Ecto neural progenitor cell (in vitro differentiated cells): ENCODE measurements at places on chromosomes 1 and 21.

DNA sequence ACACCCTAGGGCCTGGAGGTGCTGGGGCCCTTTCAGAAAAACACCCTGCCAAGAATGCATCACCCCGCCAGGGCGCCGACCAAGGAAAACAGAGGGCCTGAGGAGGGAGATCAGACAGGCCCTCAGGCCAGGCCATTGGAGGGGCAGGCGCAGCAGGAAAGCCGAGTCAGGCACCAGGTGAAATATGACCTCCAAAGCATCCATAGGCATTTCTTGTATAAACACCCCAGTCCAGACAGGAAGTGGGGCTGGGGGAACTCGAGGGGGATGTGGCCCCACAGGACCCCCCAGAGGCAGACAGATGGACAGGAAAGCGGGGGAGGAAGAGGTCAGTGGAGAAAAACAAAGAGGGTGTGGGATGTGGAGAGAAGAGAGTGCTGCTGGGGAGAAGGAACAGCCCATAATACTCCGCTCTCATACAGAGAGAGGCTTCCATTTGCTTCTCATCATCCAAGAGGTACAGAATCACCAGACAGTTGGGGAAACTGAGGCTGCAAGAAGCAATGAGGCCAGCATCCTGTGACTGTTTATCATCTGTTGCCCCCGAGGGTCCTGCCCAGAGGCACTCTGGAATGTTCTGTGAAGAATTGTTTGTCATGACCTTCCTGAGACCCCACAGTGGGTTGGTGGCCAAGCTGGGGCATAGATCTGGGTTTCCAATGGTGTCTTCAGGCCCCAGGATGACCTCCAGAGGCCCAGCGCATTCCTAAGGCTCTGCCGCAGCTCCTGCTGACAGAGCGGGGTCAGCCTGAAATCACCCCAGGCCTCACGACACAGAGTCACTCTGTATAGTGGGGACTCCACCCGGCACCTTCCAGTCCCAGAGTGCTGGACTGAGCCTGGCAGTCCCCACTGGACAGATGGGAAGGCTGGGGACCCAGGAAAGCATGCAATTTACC, 18.0 kb downstream of the TRIM62 start:
- no peak for DNase-seq

- no peak for DNase-seq
These were observed 27.3 kb downstream of the ZNF691 start for GRCh38 chr1:42873670-42874069.

DNA sequence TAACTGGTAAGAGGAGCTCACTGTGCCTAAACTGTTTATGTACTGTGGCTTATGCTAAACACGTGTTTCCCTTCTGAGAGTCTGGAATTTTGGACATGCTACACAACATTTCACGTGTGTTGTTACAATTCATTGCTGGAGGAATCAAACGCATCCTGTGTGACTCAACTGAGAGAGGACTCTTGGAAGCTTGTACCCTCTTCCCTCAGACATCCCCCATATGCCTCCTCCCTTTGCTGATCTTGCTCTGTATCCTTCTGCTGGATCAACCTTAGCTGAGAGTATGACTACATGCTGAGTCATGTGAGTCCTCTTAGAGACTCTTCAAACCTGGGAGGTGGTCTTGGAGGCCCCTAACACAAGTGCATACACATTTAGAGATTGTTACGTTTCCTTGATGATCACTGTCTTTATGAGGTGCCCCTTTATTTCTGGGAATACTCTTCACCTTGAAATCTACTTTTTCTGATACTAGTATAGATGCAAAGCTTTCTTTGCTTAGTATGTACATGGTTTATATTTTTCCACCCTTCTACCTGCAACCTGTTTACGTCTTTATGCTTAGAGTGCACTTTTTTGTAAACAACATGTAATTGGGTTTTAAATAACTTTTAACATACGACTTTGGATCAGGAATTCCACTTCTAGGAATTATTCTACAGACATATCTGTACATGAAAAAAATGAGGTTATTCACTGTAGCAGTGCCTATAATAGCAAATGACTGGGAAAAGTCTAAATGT, 8.7 kb downstream of the NPHP4 start:
- DNase-seq, result no peak

- no peak for DNase-seq
These were observed 22.2 kb downstream of the NIPAL3 start for GRCh38 chr1:24437631-24438396.

GRCh38 chr1:227841096-227841495, 25.6 kb downstream of the PRSS38 start:
- no peak for DNase-seq

- DNase-seq, result no peak
These were observed 28.1 kb downstream of the ADARB1 start for GRCh38 chr21:45102391-45102932.

DNA sequence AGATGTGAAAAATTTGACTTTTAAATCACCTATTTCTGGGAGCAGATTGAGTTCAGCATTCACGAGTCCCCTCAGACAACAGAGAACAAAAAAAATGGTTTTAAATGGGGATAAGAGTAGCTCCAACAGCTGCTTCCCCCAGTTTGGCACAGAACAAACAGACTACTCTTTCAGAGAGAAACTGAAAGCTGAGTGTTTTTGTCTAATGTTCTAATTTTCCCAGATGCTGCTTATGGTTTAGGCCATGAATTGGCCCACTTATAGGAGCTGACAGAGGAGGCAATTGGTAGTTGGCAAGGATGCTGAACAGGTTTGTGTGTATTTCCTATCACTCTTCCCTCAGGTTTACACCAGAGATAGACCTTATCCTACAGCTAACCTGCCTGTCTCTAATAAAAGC, 1637.4 kb upstream of the PRMT6 start:
- DNase-seq, result no peak

GRCh38 chr1:63802109-63802508, 28.3 kb downstream of the ROR1 start:
- DNase-seq, result no peak

GRCh38 chr1:60920561-60920960, 161.8 kb upstream of the NFIA start:
- DNase-seq, result no peak

GRCh38 chr1:165862448-165862847, 35.0 kb downstream of the UCK2 start:
- no peak for DNase-seq

- no peak for DNase-seq
These were observed 8.6 kb downstream of the HJV start for GRCh38 chr1:146012703-146013558.

DNA sequence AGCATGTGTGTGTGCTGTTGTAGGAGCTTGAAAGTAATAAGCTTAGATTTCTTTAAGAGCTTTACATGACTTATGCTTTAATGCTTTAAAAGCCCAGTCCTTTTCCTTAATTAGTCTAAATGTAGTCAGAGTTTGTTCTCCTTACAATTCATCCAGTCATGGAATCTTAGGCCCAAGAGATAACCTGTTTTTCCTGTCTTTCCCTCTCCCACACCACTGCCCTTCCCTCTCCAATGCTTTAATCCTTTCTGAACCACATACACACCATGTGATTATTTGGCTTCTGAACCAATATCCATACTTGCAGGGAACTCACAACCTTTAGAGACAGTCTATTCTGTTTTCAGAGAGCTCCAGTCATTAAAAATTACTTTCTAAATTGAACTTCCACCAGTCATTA, 37.6 kb downstream of the ALG6 start:
- DNase-seq, result no peak

- no peak for DNase-seq
These were observed 185.9 kb downstream of the TPR start for GRCh38 chr1:186189156-186189555.

- DNase-seq, result no peak
These were observed 17.8 kb upstream of the MYCL start for GRCh38 chr1:39919545-39919944.

- DNase-seq, result no peak
These were observed 32.1 kb upstream of the HMGN1 start for GRCh38 chr21:39381009-39381408.

- DNase-seq, result no peak
These were observed 396.3 kb downstream of the SETD4 start for GRCh38 chr21:35663856-35664606.

- no peak for DNase-seq
These were observed 38.8 kb downstream of the CITED4 start for GRCh38 chr1:40823345-40823744.

GRCh38 chr1:26359981-26360806, 6.3 kb upstream of the CRYBG2 start:
- DNase-seq, result peak; percentile 80

DNA sequence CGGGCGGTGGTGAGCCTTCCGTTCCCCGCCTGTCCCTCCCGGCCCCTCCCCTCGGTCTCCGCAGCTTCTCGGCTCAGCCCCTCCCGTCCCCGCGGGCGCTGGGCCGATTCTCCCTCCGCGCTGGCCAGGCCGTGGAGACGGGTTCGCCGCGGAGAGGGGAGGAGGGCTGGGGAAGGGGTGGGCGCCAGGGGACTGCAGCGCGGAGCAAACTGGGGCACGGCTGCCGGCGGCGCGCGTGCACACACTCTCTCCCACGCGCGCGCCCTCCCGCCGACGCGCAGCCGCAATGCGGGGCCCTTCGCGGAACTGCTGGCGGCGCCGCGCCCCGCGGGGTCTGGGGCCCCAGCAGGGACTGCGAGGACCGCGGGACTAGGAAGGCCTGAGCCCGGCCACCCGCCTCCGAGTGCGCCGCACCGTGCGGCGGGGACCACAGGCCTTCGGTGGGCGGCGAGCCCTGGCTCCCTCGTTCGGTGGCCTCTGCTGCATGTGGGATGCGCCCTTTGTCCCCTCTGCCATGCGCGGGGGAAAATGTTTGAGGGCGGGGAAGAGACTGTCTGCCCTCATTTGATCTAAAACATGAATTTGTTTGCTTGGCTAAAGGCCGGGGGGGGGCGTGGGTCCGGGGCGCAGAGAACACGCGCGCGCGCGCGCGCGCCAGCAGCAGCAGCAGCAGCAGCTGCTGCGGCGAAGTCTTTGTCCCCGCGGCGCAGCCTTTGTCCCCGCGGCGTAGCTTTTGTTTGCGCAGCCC, 90.7 kb upstream of the VAMP3 start:
- peak; percentile 76 for DNase-seq

DNA sequence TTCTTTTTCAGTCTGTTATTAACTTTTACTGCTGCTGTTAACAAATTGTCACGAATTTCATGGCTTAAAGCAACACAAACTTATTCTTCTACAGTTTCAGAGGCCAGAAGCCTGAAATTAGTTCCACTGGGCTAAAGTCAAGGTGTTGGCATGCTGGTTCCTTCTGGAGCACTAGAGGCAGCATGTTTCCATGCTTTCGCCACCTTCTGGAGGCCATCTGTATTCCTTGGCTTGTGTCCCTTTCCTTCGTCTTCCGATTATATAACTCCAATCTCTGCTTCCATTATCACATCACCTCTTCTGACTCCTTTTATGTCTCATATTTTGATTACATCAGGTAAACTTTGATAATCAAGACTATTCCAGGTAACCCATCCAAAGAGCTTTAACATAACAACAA, 1742.1 kb downstream of the BRINP3 start:
- no peak for DNase-seq

DNA sequence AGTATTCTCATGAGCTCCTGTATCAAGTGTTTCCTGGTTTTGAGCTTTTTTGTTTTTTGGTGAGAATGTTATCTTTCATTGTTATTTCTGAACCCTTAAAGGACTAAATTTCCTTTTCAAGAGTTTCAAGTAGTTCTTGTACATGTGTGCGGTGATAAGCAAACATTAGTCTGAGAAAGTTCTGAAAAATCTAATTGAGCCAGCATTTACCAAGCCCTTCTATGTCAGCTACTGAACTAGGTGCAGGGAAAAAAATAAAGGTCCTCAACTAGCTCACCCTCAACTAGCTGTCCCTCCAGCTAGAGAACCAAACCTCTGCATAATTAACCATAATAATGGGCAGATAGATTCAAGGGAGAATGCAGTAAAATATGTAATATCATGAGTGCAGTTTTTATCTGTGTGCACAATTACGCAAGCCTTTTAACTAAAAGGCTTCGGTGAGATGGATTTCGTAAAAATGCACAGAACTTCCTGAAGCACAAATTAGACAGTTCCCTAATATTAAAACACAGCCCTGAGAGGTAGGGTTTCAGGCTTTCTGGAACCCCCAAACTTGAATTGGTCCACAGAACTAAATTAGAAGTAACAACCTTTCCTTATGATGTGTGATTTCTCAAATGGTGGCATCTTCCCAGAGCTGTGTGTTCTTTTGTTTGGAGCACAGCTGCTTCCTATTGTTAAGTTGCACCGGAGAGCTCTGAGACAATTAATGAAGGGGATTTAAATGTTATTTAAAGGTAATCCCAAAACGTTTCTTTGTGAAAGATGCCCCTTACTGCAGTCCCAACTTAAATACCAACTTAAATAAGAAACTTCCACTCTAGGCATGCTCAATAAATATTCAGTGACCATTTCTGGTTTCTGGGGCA, 165.8 kb downstream of the NFIA start:
- no peak for DNase-seq

DNA sequence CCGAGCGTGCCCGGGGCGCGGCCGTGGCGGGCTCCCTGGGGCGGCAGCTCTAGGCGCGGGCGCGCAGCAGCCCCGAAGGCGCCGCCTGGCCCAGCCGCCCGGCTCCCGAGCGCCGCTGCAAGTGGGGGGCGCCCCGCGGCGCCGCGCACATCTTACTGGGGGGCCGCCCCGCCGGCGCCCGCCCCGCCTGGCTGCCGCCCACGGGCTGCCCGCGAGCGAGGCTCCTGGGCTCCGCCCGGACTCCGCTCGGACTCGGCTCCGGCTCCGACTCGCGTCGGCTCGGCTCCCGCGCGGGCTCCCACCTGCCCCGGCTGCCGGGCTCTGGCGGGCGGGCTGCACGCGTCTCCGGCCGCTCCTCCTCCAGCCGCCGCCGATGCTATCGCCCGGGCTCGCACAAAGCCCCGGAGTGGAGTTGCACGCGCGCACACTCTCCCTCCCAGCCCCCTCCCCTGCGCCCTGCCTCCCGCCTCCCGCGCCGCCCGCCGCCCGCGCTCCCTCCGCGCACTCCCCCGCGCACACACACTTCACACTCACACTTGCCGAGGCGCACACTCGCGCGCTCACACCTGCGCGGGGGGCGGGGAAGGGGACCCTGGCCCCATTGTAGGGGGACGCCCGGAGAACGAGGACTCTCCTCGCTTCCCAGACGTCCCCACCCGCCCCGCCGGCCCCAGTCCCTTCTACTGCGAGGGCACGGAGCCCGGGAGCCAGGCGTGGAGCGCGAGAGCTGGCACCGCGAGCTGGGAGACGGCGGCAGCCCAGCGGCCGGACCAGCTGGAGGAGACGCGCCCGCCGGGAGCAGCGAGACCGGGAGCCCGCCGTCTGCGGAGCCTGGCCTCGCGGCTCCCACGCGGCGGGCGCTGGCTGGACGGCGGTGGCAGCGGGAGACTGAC, at the start of gene GRIK3:
TSS of gene GRIK3 (minus strand) at position 395 of the 893 bp plus-strand sequence. CDS start 407 bp downstream, outside the sequence.
- DNase-seq, result peak; percentile 77
